ENCODE measurements at places on chromosomes 2 and 18.

- DNase-seq: no peak
- H3K27ac ChIP-seq: no peak overlapping the region
- no peaks in the 10 kb centered on the region for H3K27me3 ChIP-seq
Measured at GRCh38 chr2:179253226-179253625, 11.4 kb downstream of the SESTD1 start.

GRCh38 chr18:8091035-8091434 is 518.2 kb upstream of the RAB12 start:
- H3K4me1 ChIP-seq: no peaks in the 10 kb centered on the region
- DNase-seq: no peak
- H3K27ac ChIP-seq: no peak overlapping the region
- H3K27me3 ChIP-seq: no peaks in the 10 kb centered on the region
- peaks cover 2% of the 10 kb centered on the region for H3K36me3 ChIP-seq
- no peak overlapping the region for H3K4me3 ChIP-seq

GRCh38 chr2:204982303-204982702 is 437.0 kb downstream of the PARD3B start:
- peak; percentile 37 for DNase-seq
- no peak overlapping the region for H3K27ac ChIP-seq
- no peaks in the 10 kb centered on the region for H3K27me3 ChIP-seq
- no peaks in the 10 kb centered on the region for H3K4me1 ChIP-seq

DNA sequence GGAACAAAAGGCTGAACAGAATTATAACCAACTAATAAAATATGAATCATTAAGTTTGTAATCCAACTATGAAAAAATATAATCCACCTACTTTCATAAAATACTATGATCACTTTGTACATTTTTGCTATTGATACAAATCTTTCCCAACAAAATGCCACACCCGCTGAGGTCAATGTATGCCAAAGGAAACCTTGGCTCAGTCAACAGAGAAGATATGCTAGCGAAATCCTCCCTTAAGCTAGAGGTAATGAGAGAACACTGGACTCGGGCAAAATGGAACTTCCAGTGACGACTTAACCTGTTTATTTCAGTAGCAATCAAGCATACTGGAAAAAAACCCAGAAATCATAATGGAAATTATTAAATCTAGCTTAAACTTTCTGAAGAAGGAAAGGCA is 81.5 kb downstream of the NOL10 start:
- H3K4me3 ChIP-seq: no peak overlapping the region
- H3K4me1 ChIP-seq: no peaks in the 10 kb centered on the region
- H3K27me3 ChIP-seq: no peaks in the 10 kb centered on the region
- peaks cover 18% of the 10 kb centered on the region for H3K36me3 ChIP-seq

DNA sequence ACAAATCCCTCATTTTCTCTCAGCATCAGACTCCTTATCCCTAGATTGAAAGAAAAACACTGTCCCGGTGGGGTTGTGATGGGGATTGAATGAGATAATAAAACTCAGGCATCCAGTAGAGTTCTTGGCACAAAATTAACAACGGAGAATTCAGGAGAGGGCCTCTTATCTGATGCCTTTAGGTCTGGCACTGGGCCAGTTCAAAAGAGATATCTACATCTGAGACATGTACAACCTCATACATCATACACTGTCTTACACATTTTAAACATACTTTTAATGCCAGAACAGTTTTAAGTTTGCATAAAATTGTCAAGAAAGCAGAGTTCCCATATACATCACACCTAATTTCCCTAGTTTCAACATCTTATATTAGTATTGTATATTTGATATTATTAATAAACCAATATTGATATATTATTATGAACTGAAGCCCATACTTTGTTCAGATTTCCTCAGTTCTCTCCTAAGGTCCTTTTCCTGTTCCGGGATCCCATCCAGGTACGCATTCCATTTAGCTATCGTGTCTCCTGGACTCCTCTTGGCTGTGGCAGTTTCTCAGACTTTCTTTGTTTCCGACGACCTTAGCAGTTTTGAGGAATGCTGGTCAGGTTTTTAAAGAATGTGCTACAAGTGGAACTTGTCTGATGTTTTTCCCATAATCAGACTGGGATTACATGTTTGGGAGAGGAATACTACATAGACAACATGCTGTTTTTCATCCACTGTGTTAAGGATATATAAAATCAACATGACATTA is 27.8 kb downstream of the NXPH2 start:
- H3K36me3 ChIP-seq: no peaks in the 10 kb centered on the region
- H3K27ac ChIP-seq: no peak overlapping the region
- no peaks in the 10 kb centered on the region for H3K27me3 ChIP-seq
- peaks cover 12% of the 10 kb centered on the region for H3K4me1 ChIP-seq
- no peak overlapping the region for H3K4me3 ChIP-seq

- no peak for DNase-seq
- no peaks in the 10 kb centered on the region for H3K27me3 ChIP-seq
- no peaks in the 10 kb centered on the region for H3K4me1 ChIP-seq
- no peak overlapping the region for H3K27ac ChIP-seq
- H3K36me3 ChIP-seq: peaks cover 4% of the 10 kb centered on the region
Measured at GRCh38 chr18:24342347-24342746, 55.3 kb downstream of the OSBPL1A start.

GRCh38 chr18:62183578-62184195 is 3.2 kb downstream of the PIGN start:
- no peak overlapping the region for H3K27ac ChIP-seq
- peak; percentile 66 for DNase-seq
- peaks cover 1% of the 10 kb centered on the region for H3K4me1 ChIP-seq

GRCh38 chr2:44143701-44144100 is 25.0 kb upstream of the PPM1B start:
- peaks cover 2% of the 10 kb centered on the region for H3K27me3 ChIP-seq
- no peaks in the 10 kb centered on the region for H3K36me3 ChIP-seq
- DNase-seq: no peak
- H3K4me3 ChIP-seq: no peak overlapping the region
- no peaks in the 10 kb centered on the region for H3K4me1 ChIP-seq

DNA sequence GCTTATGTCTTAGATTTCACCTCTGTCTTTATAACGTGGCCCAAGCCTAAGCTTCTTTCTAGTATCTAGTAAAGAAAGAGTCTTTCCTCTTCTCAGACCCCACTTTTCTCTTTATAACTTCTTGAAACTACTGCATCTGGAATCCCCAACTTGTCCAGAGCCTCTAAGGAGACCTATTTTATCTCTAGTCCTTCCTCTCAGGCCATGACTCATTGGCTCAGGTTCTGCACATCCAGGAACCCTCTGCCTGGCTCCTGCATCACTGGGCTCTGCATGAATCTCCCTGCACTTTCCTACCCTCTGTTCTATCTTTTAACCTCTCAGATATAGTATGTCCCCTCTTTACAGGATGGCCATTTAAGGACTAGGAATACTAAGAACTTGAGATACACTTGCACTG is 124.7 kb downstream of the DNAH6 start:
- no peaks in the 10 kb centered on the region for H3K4me1 ChIP-seq
- H3K36me3 ChIP-seq: no peaks in the 10 kb centered on the region
- no peaks in the 10 kb centered on the region for H3K27me3 ChIP-seq
- DNase-seq: no peak
- H3K4me3 ChIP-seq: no peak overlapping the region

GRCh38 chr2:176732780-176733179 is 463.5 kb downstream of the MTX2 start:
- H3K27ac ChIP-seq: no peak overlapping the region
- no peak for DNase-seq
- H3K4me1 ChIP-seq: no peaks in the 10 kb centered on the region
- no peaks in the 10 kb centered on the region for H3K36me3 ChIP-seq
- no peaks in the 10 kb centered on the region for H3K27me3 ChIP-seq

- no peaks in the 10 kb centered on the region for H3K27me3 ChIP-seq
- no peak for DNase-seq
- peaks cover 5% of the 10 kb centered on the region for H3K36me3 ChIP-seq
- no peak overlapping the region for H3K4me3 ChIP-seq
Measured at GRCh38 chr2:202910698-202911097, 775 bp downstream of the WDR12 start.

GRCh38 chr2:205860885-205861284 is 178.6 kb downstream of the NRP2 start:
- H3K27ac ChIP-seq: no peak overlapping the region
- H3K4me1 ChIP-seq: peaks cover 9% of the 10 kb centered on the region
- no peaks in the 10 kb centered on the region for H3K36me3 ChIP-seq
- H3K27me3 ChIP-seq: no peaks in the 10 kb centered on the region
- DNase-seq: no peak
- H3K4me3 ChIP-seq: no peak overlapping the region

DNA sequence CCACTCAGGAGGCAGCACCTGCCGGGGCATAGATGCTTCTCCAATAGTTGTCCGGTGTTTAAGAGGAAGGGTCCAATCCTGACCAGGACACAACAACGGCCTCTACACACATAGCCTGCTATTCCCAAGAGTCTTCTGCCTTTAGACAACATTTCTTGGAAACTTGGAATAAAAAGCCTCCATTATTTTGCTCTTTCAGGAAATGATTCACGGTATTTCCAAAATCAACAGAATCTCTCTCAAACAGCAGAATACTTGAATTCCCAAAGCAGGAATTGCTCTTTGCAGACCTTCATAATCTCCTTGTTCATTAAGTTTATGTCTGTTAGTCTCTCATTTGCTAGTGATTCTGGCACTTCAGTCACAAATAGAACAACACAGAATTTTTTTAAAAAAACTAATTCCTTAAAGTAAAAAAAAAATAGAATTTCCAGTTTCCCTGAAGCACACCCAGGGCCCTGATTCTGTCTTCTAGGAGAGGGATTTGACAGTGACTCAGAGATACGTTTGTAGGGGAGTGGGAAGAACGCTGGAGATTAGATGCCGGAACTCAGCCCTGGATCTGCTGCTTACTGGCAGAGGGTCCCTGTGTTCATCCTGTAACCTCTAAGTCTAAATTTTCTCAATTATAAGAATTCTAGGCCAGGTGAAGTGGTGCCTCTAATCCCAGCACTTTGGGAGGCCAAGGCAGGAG is 74.7 kb downstream of the NAB1 start:
- peak overlapping the region; percentile 50 for H3K27ac ChIP-seq
- no peaks in the 10 kb centered on the region for H3K36me3 ChIP-seq
- no peak overlapping the region for H3K4me3 ChIP-seq
- H3K27me3 ChIP-seq: no peaks in the 10 kb centered on the region
- no peaks in the 10 kb centered on the region for H3K4me1 ChIP-seq

GRCh38 chr2:108635630-108636354 is 83.5 kb upstream of the RANBP2 start:
- H3K4me1 ChIP-seq: peaks cover 83% of the 10 kb centered on the region
- no peaks in the 10 kb centered on the region for H3K36me3 ChIP-seq
- H3K4me3 ChIP-seq: no peak overlapping the region
- DNase-seq: no peak

DNA sequence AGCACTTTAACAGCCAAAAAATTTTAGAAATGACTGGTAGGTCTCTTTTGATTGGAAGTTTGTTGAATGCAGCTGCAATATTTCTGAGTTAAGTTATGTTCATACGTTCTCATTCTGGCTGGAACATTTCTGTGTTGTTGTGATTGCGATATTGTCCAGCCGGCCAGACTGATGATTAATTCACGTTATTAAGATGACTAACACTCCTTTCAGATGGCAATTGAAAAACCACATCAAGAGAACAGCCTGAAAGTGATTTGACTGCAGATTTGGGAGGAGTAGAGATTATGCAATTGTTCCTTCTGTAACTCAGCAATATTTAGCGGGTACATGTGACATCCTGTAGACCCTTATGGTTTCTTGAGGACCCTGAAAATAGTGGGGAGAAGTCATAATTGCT is 133.7 kb downstream of the FBXO15 start:
- H3K4me3 ChIP-seq: no peak overlapping the region
- no peak overlapping the region for H3K27ac ChIP-seq
- H3K27me3 ChIP-seq: no peaks in the 10 kb centered on the region
- no peaks in the 10 kb centered on the region for H3K4me1 ChIP-seq
- H3K36me3 ChIP-seq: no peaks in the 10 kb centered on the region
- peak; percentile 83 for DNase-seq

- no peaks in the 10 kb centered on the region for H3K27me3 ChIP-seq
- DNase-seq: no peak
- H3K36me3 ChIP-seq: no peaks in the 10 kb centered on the region
Measured at GRCh38 chr2:183284606-183285005, 160.4 kb downstream of the NUP35 start.

- H3K27me3 ChIP-seq: no peaks in the 10 kb centered on the region
- H3K36me3 ChIP-seq: peaks cover 4% of the 10 kb centered on the region
- H3K27ac ChIP-seq: no peak overlapping the region
Measured at GRCh38 chr2:197706839-197707207, 1.7 kb downstream of the MARS2 start.

- peak; percentile 6 for DNase-seq
- no peaks in the 10 kb centered on the region for H3K36me3 ChIP-seq
- H3K4me3 ChIP-seq: no peak overlapping the region
- no peaks in the 10 kb centered on the region for H3K4me1 ChIP-seq
- no peaks in the 10 kb centered on the region for H3K27me3 ChIP-seq
Measured at GRCh38 chr2:68519236-68519635, 51.9 kb downstream of the APLF start.

DNA sequence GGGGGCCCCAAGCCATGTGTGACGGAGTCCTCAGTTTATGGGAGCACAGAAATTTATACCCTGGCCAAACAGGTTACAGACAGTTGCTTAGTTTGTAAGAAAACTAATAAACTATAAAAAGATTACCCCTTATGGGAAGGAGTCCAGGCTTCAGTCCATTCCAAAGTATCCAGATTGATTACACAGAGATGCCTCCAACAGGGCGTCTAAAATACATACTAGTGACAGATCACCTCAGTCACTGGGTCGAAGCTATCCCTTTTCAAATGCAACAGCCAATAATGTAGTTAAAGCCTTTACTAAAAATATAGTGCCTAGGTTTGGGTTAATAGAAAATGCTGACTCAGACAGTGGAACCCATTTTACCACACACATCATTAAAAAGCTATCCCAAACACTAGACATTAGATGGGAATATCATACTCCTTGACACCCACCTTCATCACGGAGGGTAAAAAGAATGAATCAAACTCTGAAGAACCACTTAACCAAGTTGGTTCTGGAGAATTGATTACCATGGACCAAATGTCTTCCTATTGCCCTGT is 10.7 kb downstream of the PRPF40A start:
- H3K27me3 ChIP-seq: no peaks in the 10 kb centered on the region
- H3K4me3 ChIP-seq: no peak overlapping the region
- H3K36me3 ChIP-seq: peaks cover 24% of the 10 kb centered on the region
- no peaks in the 10 kb centered on the region for H3K4me1 ChIP-seq

- H3K36me3 ChIP-seq: no peaks in the 10 kb centered on the region
- peak overlapping the region; percentile 51 for H3K27ac ChIP-seq
- H3K4me3 ChIP-seq: no peak overlapping the region
- no peaks in the 10 kb centered on the region for H3K27me3 ChIP-seq
- peaks cover 4% of the 10 kb centered on the region for H3K4me1 ChIP-seq
- DNase-seq: no peak
Measured at GRCh38 chr2:173151671-173152401, 76.2 kb downstream of the MAP3K20 start.
